ENCODE measurements at places on chromosomes 2 and 18. TPM values are rescaled to one million over a fixed set of nuclear protein-coding genes. Genes with fewer than 3 reads are reported as not detected.
A peak's percentile ranks its signal among the peaks of the same experiment; 100 is the strongest.

DNA sequence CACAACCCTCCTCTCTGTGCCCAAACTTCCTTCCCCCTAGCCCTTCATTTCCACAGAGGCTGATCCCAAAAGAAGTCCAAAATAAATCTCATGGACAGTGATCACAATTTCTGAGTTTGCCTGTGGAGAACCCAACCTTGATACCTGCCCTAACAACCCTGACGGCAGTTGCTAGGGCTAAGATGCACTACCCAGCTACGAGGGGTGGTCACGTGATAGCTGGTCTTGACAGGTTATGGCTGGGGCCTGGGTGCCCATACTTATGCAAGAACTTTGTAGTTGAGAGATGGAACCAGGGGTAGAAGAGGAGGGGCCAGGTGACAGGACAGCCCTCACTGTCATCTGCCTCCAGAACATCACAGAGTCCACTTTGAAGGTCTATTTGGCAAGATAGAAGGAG lies 147.9 kb downstream of the AKAIN1 start:
- no peaks in the 10 kb centered on the region for H3K36me3 ChIP-seq
- no peaks in the 10 kb centered on the region for H3K27me3 ChIP-seq
- H3K4me1 ChIP-seq: no peaks in the 10 kb centered on the region
- H3K4me3 ChIP-seq: no peak overlapping the region

DNA sequence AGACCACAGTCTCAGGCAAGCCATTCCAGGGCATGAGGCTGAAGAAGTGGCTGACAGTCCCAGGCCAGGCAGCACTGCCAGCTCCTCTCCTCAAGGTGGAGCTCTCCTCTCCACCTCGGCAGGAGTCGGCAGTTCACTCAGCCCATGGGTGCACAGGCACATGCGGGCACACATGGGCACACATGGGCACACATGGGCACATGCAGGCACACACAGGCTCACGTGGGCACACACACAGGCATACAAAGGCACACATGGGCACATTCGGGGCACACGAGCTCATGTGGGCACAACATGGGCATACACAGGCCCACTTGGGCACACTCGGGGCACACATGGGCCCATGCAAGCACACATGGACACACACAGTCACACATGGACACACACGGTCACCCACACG lies 65.3 kb upstream of the TAF1B start:
- peaks cover 11% of the 10 kb centered on the region for H3K36me3 ChIP-seq
- H3K4me3 ChIP-seq: no peak overlapping the region
- peaks cover 12% of the 10 kb centered on the region for H3K4me1 ChIP-seq
- no peak overlapping the region for H3K27ac ChIP-seq
- H3K27me3 ChIP-seq: peaks cover 10% of the 10 kb centered on the region

Gene AMER3
- total RNA-seq: not detected

Gene FLACC1
- total RNA-seq: 1.4 TPM

DNA sequence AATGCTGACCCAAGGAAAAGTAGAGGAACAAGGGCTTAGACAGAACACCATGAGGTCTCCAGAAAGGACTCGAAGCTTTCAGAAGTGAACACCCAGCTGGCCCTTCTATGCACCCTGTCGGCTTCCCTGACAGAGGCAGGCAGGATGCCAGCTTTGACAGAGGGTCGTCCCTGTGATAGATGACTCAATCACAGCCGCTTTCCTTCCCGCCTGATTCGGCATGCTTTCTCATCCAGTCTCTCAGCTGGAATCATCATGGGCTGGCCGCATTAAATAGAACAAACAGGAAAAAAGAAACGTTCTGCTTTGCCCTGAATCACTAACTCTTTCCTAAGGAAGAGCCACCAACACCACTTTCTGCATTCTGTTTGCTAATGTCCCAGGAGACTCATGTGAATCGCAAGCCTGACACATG lies 140.3 kb upstream of the RAB12 start:
- H3K4me1 ChIP-seq: no peaks in the 10 kb centered on the region
- no peak for DNase-seq
- peaks cover 87% of the 10 kb centered on the region for H3K27me3 ChIP-seq
- H3K4me3 ChIP-seq: no peak overlapping the region

- H3K4me1 ChIP-seq: no peaks in the 10 kb centered on the region
- no peak overlapping the region for H3K4me3 ChIP-seq
- no peak for DNase-seq
- H3K36me3 ChIP-seq: no peaks in the 10 kb centered on the region
Measured at GRCh38 chr2:235901243-235901642, 266.9 kb downstream of the GBX2 start.

DNA sequence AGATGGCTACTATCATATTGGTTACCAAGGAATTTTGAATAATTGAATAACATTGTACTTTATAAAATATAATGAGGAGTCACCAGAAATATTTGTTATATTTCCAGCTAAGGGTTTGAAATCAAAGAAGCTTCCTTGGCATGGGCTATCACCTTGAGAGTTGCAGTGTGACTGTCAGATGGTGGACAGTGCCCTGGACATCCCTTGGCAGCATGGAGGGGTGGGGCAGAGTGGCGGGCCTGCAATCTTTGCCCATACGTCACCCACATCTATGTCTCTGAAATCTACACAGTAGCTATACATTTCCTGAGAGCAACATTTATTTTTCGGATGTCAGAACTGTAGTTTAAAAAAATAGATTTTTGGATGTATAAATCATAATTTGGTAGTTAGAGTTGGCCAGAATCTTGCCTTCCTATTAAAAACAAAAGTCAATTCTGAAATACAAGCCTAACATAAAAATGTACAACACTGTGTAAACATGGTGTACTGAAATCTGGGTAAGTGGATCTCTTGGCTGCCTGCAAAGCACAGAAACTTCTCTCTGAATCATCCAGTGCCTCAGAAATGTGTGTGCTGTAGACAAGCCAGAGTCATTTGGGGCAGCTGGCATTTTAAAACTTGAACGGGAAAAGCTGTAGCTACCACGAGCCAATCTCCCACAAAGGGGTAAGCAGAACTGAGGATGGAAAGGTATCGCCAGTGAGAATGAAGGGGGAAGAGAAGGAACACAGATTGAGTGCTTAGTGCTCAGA lies 124.2 kb upstream of the ARHGAP28 start:
- no peak for DNase-seq
- no peaks in the 10 kb centered on the region for H3K27me3 ChIP-seq
- no peak overlapping the region for H3K4me3 ChIP-seq
- H3K36me3 ChIP-seq: no peaks in the 10 kb centered on the region

GRCh38 chr2:167480232-167480985 lies 592.1 kb downstream of the XIRP2 start:
- H3K27me3 ChIP-seq: no peaks in the 10 kb centered on the region
- DNase-seq: no peak
- no peak overlapping the region for H3K27ac ChIP-seq
- H3K36me3 ChIP-seq: no peaks in the 10 kb centered on the region

- H3K27ac ChIP-seq: no peak overlapping the region
- H3K27me3 ChIP-seq: peaks cover 11% of the 10 kb centered on the region
- H3K4me1 ChIP-seq: peaks cover 12% of the 10 kb centered on the region
- no peak for DNase-seq
- H3K36me3 ChIP-seq: no peaks in the 10 kb centered on the region
Measured at GRCh38 chr18:48027401-48027963, 97.0 kb upstream of the SMAD2 start.

Gene MC4R
- total RNA-seq: not detected

DNA sequence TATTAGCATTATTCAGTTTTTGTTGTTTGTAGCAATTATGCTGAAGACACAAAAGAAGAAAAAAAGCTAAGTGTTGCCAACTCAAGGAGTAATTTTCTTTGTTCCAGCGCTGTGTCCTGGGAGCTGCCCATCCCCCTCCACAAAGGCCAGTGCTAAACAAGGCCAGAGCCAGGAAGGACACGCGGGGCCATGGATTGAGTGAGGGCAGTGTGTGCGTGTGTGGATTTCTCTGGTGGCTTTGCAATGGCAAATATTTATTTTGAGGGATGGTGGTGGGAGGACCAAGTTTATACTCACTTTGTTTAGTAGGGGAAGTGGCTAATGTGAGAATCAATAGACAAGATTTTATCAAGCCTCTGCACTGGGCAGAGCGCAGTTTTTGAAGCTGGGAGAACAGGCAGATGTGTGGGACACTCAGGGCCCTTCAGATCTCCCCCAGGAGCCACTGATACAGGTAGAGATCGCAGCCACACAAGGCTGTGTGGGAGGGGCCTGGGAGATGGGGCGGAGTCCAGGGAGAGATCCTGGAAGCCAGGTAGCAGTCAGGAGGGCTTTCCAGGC lies 11.4 kb downstream of the AGAP1 start:
- H3K36me3 ChIP-seq: no peaks in the 10 kb centered on the region
- DNase-seq: peak; percentile 39
- H3K4me3 ChIP-seq: peak overlapping the region; percentile 1
